WTC11 (cell line): ENCODE measurements at places on chromosomes 6 and 20.

GRCh38 chr6:159163901-159164370 lies 5.3 kb upstream of the FNDC1 start:
- no peak for DNase-seq

- DNase-seq = no peak
Observed at GRCh38 chr6:139510040-139510790, 135.8 kb upstream of the CITED2 start.

- peak; percentile 57 for DNase-seq
Observed at GRCh38 chr6:108168501-108169463, 3.0 kb downstream of the NR2E1 start.

- DNase-seq = no peak
Observed at GRCh38 chr6:139306291-139306981, 14.6 kb upstream of the TXLNB start.

GRCh38 chr6:161446949-161447348 lies 173.1 kb upstream of the AGPAT4 start:
- DNase-seq = no peak
